Smooth muscle cell of the umbilical artery (primary cell): ENCODE measurements at places on chromosomes 1 and 21. TPM values are rescaled to one million over a fixed set of nuclear protein-coding genes. Genes with fewer than 3 reads are reported as not detected.

Gene GUCA2A
- not detected in 2 replicates for total RNA-seq

Gene TRIM17
- total RNA-seq = under 0.01 and 0.32 TPM in 2 replicates

Gene RGS18
- not detected in 2 replicates for total RNA-seq

Gene AMY1B
- not detected in 2 replicates for total RNA-seq

Gene CRYAA
- not detected in 2 replicates for total RNA-seq

Gene CASQ2
- under 0.01 TPM in 1 of 2 replicates, not detected in the other for total RNA-seq

Gene ZNF683
- total RNA-seq = not detected in 2 replicates

Gene ZFP69
- total RNA-seq = 3.0 and 3.7 TPM in 2 replicates

Gene FAAH
- total RNA-seq = 0.30 and 1.6 TPM in 2 replicates

Gene TSPEAR
- total RNA-seq = not detected in 2 replicates

Gene PGBD5
- total RNA-seq = under 0.01 TPM in 1 of 2 replicates, not detected in the other

Gene PDZK1
- total RNA-seq = 0.28 and 0.30 TPM in 2 replicates

Gene HFM1
- under 0.01 and 0.23 TPM in 2 replicates for total RNA-seq

Gene UBL4B
- not detected in 2 replicates for total RNA-seq

Gene KRTAP12-2
- total RNA-seq = not detected in 2 replicates

Gene KIRREL1
- 200 and 213 TPM in 2 replicates for total RNA-seq

Gene GPR153
- 7.1 and 7.5 TPM in 2 replicates for total RNA-seq

Gene SLAMF1
- not detected in 2 replicates for total RNA-seq

Gene KCNE2
- total RNA-seq = not detected in 2 replicates

Gene PAPPA2
- 13.6 and 15.4 TPM in 2 replicates for total RNA-seq

Gene GPR161
- total RNA-seq = 17.5 and 29.0 TPM in 2 replicates

Gene SPRR3
- total RNA-seq = not detected in 2 replicates

Gene ADAMTS5
- 0.37 and 4.5 TPM in 2 replicates for total RNA-seq

Gene BATF3
- total RNA-seq = 0.42 and 0.59 TPM in 2 replicates

Gene TIE1
- total RNA-seq = 1.2 and 9.2 TPM in 2 replicates

Gene ILDR2
- not detected in 2 replicates for total RNA-seq

Gene SPATA21
- total RNA-seq = not detected in 2 replicates

Gene LCE1B
- total RNA-seq = not detected in 2 replicates

Gene CDA
- total RNA-seq = 0.92 TPM in 1 of 2 replicates, not detected in the other

Gene CYP4Z1
- total RNA-seq = not detected in 2 replicates

Gene RYR2
- total RNA-seq = under 0.01 TPM in 2 replicates
